ENCODE measurements at places on chromosomes 4 and X. TPM values are rescaled to one million over a fixed set of nuclear protein-coding genes. Genes with fewer than 3 reads are reported as not detected.

- DNase-seq = no peak
Measured at GRCh38 chr4:58761563-58761962, 1651.4 kb upstream of the IGFBP7 start.

DNA sequence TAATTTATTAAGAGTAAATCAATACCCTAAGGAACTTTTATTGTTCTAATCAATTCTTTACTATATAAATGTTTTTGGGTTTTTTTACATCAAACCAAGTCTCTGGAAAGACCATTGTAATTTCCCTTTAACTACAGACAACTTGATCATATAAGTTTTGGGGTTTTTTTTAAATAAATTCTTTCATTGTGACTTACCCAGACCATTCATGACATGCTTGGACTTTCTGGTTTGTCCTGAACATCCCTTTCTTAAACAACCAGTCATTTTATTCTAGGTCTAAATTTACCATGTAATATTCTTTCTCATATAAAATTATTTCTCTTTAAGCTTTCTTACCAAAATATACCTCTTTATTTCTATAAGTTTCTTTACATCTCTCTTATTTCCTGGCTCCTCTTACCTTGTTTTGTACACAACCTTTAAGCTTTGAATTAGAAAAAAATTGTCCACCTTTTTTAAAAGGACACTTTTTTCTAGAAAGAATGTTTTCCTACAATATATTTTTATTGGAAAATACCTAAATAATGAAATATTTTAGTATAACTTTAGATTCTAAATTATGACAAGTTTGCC lies 8.4 kb downstream of the CNGA1 start:
- DNase-seq = no peak

DNA sequence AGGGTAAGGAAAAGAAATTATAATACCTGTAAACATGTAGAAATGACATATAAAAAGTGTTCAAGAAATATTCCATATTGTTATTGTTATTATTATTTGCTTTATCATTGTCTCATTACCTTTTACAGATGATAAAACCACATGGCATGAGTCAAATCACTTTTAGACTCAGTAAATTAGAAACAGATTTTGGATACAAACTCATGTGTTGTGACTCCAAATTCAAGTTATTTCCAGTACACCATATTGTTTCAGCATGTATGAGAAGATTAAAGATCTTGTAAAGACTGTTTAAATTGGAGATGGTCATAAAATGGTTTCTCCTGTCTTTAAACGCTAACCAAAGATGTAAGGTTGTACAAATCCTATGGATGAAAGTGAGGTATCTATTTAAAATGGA lies 18.1 kb downstream of the PPP1R2C start:
- no peak for DNase-seq

DNA sequence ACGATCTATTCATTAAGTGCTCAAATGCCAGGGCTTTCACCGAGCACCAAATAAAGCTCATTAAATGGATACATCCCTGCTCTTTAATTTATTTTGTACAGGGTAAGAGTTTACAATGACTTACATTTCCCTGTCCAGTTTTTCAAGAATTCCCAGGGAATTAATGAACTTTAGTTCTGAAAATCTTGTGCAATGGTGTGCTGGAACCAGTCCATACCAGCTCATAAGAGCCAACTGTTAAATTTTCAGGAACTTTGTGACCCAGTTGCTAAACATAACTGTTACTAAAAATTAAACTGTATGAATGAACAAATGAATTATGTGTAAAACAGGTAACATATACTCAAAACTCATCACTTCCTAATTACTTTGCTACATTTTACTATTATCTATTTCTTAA lies 191.7 kb upstream of the RASGEF1B start:
- no peak for DNase-seq

Gene QDPR
- 23.7 TPM for polyA plus RNA-seq

Gene NIPAL1
- polyA plus RNA-seq = 1.0 TPM

- DNase-seq = peak; percentile 76
Measured at GRCh38 chr4:142095886-142096605, 459.7 kb downstream of the IL15 start.

Gene PABPC4L
- polyA plus RNA-seq = 3.8 TPM

Gene GRID2
- not detected for polyA plus RNA-seq

Gene EREG
- polyA plus RNA-seq = 0.48 TPM

DNA sequence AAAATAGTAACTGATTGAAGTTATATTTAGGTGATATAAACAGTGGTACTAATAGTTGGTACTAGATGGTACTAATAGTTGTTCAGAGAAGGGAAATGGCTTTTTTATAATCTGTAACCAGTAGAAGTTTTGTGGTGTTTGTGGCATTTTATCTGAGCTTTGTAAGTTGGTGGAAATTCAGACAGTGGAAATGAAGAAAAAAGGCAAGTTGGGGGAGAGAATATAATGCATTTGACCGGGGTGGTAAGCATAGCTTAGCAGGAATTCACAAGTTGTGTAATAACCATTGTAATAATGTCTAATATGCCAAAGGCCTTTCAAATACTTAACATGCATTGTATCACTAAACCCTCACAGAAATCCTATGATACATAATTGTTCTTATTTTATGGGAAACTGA lies 36.3 kb downstream of the DTHD1 start:
- DNase-seq = no peak

DNA sequence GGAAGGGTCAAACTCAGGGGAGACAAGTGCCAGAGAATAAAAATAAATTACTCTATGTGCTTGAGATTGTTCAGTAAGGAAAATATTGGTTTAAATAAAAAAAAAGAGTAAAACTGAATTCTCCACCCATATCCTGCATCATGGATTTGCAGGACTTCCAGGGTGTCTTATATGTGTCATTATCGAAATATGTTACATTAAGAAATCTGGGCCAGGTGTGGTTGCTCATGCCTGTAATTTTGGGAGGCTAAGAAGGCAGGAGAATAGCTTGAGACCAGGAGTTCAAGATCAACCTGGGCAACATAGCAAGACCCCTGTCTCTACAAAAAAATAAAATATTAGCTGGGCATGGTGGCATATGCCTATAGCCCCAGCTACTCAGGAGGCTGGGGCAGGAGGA lies 104.9 kb downstream of the PPP3CA start:
- no peak for DNase-seq
